Non-pigmented ciliary epithelial cell (primary cell): ENCODE measurements at places on chromosomes 11 and 22.

- no peak for DNase-seq
These were observed 37.6 kb downstream of the NAT10 start for GRCh38 chr11:34143048-34143447.

DNA sequence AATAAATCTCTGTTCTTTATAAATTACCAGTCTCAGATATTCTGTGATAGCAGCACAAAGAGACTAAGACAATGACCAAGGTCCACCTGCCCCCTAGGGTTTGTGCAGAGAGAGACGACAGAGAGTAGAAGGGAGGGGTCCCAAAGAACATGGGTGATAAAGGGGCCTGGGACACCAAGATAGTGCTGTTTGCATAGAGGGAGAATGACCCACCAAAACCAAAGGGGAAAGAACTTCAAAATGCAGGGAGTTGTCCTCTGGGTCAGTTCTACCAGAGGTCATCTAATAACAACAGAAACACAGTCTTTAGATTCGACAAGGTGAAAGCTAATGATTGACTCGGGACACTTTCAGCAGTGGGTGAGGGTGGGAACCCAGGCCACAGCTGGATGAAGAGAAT lies 23.7 kb downstream of the FAM227A start:
- no peak for DNase-seq

GRCh38 chr22:20962491-20962945 lies 4.5 kb upstream of the AIFM3 start:
- no peak for DNase-seq

GRCh38 chr11:27452147-27452546 lies 20.4 kb downstream of the LGR4 start:
- no peak for DNase-seq

DNA sequence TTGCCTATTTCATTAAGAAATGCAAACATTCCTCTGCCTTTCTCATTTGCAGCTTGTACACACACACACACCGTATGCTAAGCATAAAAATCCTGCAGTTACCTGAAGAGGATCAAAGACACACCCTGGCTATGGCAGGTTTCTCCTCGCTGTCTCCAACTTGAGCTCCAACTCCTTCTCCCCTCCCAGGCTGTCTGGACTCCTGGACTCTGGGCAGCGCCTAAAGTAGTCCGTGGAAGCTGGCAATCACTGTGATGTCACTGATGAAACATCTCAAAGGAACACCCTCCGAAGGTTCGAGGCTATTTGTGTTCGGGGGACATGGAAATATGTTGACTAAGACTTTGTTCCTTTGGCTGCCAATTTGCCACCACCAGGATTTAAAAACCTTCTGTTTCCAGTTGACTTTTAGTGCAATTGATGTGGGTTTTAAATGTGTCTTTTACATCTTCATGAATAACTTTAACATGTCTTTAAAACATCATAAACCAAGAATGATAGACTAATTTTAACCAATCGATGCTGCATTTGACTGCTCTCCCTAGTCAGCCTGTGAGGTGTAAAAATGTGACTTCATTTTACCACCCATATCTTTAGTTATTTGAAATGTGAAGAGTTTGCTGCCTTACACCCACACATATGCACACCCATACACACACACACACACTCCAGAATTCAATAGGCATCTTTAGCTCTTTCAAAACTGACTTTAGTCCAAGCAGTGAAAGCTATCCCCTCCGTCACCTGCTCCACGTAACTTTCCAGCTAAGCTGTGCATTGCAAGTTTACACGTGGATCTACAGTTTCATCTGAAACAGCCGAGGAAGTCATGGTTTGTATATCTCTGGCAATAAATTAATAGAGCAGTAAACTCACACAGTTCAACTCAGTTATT lies at the start of gene SLN:
SLN (minus strand) TSS at position 196 of the 895 bp plus-strand sequence.
- DNase-seq: no peak

DNA sequence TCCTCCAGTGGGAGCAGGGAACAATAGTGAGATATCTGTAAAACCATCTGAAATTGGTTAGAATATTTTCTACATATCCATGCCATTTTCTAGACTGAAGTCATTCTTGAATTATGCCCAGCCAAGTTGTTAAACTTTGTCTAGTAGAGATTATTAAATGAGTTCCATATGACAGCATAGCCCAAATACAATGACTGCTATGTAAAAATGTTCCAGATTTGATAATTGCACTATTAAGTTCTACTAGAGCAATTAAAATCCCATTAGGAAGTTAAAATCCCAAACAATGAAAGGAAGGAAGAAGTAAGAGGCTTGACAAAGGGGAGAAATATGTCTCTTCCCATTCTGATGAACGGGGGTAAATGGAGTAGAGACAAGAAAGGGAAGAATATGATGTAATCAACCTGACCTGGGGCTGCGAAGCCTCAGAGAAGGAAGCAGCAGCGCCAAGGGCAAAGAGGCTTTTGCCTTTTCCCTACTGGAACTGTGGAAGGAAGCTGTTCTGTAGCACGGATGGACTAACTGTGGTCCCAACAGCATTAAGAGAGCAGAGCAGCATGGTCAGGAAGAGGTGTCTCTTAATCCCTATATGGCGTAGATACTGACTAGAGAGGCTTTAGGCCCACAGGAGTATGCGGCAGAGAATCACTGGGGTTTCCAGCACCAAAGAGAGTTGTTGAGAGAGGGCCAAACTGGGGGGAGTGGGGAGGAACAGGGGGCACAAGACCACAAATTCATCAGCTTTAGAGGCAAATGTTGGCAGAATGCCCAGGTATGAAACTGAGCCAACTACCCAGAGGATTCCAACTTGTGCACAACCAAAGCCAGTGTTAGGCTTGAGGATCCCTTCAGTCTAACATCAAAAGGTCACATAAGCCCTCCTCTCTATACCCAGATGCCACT lies 26.7 kb downstream of the RRP8 start:
- peak; percentile 11 for DNase-seq

DNA sequence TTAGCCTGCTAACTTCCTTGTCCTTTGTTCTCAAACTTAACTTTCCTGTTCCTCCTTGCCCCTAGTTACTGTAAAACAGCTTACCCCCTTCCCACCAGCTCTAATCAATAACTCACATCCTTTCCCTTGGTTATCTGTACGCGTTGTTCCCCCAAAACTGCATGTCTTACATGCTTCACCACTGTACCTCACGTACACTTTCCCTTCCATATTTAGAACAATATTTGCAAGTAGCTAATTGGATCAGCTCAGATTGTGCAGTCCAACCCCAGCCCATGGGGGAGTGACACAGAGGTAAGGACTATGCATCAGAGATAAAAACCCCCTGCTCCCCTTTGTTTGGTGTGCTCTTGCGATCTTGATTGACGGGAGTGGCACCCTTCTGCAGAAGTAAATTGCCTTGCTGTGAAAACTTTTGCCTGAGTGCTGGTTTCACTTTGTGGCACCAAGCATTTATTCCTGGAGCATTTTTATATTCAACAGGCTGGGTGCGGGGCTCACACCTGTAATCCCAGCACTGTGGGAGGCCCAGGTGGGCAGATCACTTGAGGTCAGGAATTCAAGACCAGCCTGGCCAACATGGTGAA lies 30.9 kb downstream of the MIF start:
- DNase-seq: no peak

GRCh38 chr11:2308713-2309112 lies 6.9 kb downstream of the TSPAN32 start:
- no peak for DNase-seq

GRCh38 chr11:94130298-94131046 lies 1.8 kb downstream of the PANX1 start:
- DNase-seq: no peak

DNA sequence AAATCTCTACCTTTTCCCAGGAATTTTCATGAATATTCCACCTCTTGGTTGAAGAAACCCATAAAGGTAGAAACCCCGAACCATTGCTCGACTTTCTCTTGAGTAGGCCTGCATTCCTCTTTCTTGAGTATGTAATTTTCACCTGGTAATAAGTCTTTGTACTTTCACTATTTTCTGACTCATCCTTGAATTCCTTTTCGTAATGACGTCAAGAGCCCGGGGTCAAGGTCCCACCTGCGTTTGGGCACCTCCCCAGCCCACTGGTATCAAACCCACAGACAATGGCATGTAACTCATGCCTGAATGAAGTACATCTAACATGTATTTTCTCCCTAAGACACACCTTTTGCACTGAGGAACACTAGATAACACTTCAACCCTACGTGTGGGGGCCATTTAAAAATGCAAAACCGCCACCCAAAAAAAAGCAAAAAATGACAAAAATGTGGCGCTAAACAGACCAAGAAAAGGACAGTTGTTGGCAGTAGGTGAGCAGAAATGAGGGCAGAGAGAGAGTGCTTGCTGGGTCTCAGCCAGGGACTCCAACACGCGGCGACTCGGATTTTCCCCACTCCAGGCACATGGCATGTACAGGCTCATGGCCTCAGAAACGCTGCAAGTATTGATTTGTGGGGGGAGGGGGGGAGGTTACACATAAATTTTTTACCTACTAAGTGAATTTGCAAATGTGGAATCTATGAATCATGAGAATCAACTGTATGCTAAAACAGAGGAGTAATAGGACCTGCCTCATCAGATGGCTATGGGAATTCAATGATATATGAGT lies 4.1 kb upstream of the C11orf24 start:
- no peak for DNase-seq

DNA sequence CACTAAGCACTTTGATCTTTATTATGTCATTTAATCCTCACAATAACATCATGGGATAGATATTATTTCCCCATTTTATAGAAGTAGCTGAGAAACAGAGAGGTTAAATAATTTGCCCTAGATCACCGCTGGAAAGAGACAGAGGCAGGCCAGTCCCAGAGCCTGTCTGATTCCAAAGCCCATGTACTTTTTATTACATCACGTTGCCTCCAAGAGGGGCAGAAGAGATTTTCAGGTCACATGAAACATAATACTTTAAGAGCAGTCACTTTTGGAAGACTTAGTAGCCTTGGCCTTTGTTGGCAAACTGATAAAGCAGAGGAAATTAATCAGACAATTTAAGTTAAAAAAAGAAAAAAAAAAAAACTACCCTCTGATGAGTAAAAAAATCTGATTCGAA lies 200.2 kb upstream of the ARHGAP20 start:
- DNase-seq: no peak

- no peak for DNase-seq
These were observed 91.1 kb downstream of the BRD1 start for GRCh38 chr22:49736538-49736937.

- DNase-seq: no peak
These were observed 18.6 kb downstream of the ARHGEF12 start for GRCh38 chr11:120354779-120355178.

DNA sequence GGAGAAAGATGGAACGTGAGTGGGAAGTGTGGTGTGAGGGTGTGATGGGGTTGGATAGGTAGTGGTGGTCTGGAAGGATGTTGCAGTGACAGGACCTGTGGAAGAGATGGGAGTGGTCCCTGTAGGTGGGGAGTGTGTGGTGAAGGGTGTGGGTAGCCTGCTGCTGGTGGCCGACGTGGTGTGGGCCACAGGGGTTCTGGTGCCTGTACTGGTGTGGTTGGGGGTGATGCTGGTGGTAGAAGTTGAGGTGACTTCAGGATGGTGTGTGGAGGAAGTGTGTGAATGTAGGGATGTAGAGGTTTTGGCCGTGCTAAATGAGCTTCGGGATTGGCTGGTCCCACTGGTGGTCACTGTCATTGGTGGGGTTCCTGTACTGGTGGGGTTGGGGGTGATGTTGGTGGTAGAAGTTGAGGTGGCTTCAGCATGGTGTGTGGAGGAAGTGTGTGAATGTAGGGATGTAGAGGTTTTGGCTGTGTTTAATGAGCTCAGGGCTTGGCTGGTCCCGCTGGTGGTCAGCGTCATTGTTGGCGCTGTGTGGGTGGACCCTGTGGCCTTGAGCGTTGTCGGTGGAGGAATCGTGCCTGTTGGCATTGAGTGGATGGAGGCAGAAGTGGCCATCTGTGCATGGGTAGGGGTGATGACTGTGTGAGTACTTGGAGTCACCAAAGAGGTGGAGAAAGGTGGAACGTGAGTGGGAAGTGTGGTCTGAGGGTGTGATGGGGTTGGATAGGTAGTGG lies 19.1 kb downstream of the MUC6 start:
- no peak for DNase-seq

DNA sequence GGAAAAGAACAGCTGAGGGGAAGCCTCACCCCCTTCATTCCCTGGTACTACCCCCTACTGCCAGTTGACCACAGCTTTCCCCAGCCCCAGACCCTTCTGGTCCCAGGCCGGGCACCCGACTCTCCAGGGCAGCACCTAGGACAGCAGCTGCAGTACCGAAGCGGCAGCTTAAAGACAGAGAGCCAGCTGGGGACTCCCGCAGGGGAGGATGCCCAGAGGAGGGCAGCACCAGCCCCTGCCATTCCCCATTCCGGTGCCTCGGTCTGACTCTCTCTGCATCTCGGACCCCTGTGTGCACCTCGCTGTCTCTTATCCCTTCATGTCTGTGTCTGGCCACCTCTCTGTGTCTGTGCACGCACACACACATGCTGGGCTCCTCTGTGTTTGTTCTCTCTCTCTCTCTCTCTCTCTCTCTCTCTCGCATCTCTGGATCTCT lies 9.4 kb downstream of the IGSF9B start:
- no peak for DNase-seq

DNA sequence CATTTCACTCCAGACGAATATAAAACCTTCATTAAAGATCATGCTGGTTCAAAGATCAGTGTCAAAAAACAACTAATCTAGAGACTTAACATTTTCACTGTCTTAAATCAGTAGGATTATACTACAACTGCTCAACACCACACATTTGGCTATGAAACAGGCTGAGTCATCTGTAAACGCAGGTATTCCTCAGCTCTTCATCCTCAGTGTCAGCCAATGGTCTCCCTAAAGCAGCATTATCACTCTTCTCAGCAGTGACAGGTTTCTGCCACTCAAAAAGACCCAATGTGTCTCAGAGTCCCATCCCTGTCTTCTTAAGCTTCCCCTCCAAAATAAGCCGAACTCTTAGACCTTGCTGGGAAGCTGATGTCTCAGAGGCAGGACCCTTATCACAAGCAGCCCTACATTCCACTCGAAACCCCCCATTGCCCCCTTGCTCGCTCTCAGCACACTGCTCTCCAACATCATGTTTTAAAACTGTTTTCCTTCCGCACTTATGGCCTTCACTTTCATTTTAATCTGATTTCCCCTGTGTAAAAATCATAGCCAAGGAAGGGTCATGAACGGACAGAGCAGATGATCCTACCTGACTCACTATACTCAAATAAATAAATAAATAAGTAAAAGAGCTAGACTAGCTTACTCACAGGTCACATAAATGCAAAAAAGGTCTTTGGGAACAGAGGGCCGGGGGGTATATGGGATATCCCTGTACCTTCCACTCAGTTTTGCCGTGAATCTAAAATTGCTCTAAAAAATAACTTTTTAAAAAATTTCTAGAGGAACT lies 23.0 kb downstream of the CDON start:
- no peak for DNase-seq

DNA sequence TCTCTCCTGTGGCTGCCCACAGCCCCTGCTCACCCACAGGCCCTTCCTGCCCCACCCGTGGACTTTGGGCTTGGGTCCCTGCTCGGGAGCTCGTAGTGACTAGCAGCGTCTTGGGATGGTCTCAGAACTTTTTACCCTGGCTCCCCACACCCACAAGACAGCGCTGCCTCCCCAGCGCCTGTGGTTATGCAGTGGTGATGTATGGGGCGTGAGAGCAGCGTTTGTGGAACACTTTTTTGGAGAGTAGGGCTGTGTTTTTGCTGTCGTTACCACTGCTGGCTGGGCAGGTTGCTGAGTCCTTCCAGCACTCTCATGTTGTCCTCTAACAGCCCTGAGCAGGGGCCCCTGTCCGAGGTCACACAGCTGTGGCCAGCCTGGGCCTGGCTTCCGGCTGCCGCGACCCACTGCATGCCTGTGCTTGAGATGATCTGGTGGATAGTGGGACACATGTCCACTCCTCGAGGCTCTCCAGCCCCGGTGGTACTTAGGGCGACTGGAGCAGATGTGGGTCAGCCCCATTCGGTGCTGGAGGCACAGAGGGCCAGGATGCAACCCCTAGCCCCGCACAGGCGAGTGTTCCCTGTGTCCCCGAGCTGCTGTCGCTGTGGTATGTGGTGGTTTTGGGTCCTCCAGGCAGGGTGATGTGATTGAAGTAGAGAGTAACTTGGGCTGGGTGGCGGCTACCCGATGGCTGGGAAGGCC lies 7.1 kb upstream of the GRAMD4 start:
- DNase-seq: no peak
